ENCODE measurements at places on chromosomes 13 and 19.

GRCh38 chr13:46586751-46587514 lies 34.0 kb downstream of the LRCH1 start:
- DNase-seq = no peak

- no peak for DNase-seq
Measured at GRCh38 chr19:49042177-49042576, 1.5 kb upstream of the CGB5 start.

DNA sequence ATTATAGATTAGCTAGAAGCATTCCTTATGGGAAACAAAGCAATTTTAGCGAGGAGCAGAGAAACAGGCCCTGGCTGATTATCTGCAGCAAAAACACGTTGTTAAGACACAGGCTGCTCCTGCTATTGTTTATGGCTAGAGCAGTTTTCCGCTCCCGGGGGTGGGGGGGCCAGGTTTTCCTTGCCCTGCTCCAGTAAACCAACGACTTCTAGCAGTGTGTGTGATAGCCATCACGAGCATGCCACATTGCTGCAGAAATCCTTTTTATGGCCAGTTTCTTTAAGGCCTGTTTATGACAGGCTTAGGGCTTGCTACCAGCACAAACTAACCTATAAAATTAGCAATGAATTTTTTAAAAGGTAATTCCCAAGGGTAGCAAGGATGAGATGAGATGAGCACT lies 18.4 kb upstream of the IL17D start:
- no peak for DNase-seq

DNA sequence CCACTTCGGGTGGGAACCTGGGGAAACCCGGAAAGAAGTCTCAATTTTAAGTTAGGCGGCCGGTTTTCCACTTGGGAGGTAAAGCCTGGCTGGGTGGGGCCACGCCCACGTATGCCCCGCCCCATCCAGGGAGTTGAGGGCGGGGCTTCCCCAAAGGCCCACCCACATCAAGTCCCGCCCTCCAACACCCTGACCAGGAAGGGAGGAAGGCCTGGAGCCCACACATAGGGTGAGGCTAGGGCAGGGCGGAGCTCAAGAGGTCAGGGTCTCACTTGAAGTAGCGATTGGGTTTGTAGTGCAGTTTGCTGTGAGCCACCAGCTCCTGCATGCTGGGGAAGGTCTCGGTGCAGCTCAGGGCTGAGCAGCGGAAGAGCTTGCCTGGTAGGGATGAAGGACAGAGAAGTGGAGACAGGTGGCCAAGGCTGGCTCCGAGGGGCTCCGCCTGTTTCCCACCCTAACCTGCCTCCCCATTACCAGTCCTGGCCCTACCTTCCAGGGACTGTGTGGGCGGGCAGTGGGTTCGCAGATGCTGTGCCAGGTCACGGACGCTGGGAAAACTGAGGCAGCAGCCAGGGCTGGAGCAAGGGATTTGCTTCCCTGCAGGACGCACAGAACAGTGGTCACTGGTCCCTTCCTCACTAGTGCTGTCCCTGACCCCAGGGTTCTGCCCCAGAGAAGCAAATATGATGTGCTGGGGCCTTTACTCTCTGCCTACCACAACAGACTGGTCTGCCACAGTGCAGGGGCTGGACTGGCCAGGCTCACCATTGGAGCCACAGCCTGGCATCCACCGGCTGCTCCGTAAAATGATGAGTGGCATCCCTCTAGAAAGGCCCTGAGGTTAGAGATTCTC lies 1.6 kb downstream of the ZNF414 start:
- DNase-seq = no peak
